Mesothelial cell of epicardium (in vitro differentiated cells): ENCODE measurements at places on chromosomes 5 and 9.

DNA sequence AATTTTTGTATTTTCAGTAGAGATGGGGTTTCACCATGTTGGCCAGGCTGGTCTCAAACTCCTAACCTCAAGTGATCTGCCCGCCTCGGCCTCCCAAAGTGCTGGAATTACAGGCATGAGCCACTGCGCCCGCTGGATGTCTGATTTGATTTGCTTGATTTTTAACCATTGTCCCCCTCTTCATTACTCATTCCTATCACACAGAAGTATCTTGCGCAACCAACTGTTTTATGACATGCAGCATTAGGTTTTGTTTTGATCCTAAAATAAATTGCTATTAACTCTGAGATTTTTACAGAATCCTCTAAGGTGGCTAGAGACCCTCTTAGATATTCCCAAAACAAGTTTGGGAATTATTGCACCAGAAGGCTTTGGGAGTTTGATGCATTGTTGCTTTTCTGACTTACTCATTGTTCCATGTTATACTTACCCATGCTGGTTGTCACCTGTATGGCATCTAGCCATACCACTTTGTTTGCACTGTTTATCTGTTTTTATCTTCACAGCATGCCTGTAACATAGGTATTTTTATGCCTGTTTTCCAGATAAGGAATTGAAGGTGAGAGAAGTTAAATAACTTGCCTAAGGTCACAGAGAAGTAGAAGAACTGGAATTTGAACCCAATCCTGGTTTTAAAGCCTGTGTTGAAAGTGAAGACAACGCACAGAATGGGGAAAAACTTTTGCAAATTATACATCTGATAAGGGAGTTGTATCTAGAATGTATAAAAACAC lies 35.9 kb upstream of the PWWP2A start:
- no peak overlapping the region for H3K27ac ChIP-seq
- DNase-seq, result no peak
- H3K27me3 ChIP-seq, result no peaks in the 10 kb centered on the region
- H3K4me3 ChIP-seq, result no peak overlapping the region

- no peak overlapping the region for H3K4me3 ChIP-seq
- H3K36me3 ChIP-seq, result no peaks in the 10 kb centered on the region
- DNase-seq, result no peak
- peaks cover 3% of the 10 kb centered on the region for H3K4me1 ChIP-seq
Observed at GRCh38 chr5:118888556-118888955, 99.8 kb downstream of the DTWD2 start.

DNA sequence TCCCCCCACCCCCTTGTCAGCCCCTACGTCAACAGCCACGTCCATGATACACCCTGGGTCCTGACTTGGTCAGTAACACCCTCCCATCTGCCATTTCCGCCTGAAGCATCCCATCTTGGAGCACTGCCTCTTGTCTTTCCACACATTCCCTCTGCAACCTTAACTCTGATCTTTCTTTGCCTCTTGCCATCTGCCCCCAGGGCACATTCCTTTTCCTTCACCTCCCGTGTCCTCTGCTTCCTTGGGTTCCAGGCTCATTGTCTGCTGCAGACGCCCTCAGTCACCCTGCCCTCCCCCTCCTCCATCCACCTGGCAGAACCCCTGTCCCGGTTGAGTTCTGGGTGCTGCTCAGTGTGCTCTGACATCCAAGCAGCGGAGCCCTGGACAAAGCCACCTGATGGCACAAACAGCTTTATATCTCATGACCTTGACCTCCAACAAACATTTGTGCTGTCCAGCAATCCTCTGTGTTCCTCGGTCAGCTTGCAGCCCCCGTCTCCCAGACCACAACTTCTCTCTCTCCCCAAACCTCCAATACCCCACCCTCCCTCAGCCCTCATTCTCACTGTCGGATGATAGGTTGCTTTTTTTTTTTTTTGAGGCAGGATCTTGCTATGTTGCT lies 97.7 kb upstream of the IER5L start:
- H3K27me3 ChIP-seq, result no peaks in the 10 kb centered on the region
- no peak overlapping the region for H3K4me3 ChIP-seq
- no peak overlapping the region for H3K27ac ChIP-seq
- no peak for DNase-seq
- no peaks in the 10 kb centered on the region for H3K36me3 ChIP-seq

DNA sequence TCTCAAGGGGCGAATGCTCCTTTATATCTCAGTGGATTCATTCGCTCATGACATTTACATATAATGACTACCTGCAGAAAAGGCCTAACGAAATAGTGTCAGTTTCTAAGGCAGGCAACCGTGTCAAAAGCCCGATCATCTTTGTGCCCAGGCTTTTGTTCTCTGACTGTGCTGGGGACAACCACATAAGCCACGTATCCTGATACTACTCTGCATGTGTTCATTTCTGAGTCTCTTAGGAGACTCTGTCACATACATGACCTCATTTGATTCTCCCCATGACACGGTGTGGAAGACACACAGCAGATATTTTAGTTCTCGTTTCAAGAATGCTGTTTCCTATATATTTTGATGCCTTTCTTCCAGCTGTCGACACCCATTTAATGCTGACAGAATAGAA lies 598.5 kb downstream of the BNC2 start:
- no peak for DNase-seq
- H3K27me3 ChIP-seq, result no peaks in the 10 kb centered on the region
- H3K36me3 ChIP-seq, result no peaks in the 10 kb centered on the region
- H3K4me1 ChIP-seq, result peaks cover 18% of the 10 kb centered on the region
- no peak overlapping the region for H3K4me3 ChIP-seq
- no peak overlapping the region for H3K27ac ChIP-seq

DNA sequence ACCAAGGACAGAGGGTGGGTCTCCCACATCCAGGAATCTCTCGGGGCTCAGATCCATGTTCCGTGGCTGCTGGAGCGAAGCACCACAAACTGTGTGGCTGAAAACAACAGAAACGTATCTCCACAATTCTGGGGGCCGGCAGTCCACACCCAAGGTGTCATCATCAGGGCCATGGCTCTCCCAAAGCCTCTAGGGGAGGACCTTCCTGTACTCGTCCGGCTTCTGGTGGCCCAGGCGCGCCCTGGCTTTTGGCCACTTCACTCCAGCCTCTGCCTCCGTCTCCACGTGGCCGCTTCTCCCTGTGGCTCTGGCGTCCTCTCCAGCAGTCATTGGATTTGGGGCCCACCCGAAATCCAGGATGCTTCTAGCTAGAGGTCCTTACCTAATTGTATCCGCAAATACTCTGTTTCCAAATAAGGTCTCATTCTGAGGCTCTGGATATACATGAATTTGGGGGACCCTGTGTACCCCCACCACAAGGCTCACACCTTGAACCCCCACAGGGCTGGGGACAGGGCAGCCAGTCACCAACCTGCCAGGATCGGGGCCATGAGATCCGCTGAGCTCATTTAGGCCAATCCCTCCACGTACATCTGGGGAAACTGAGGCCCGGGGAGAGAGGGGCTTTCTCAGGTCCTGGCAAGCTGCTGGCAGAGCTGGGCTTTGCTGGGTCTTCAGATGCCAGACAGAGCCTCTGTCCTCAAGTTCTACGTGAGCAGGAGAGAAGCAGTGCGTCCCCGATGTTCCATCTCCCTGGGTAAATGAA lies 158.2 kb downstream of the OLFM1 start:
- DNase-seq, result no peak
- H3K4me1 ChIP-seq, result peaks cover 4% of the 10 kb centered on the region
- no peaks in the 10 kb centered on the region for H3K36me3 ChIP-seq

GRCh38 chr5:136620016-136620419 lies 254.7 kb upstream of the TRPC7 start:
- no peak overlapping the region for H3K27ac ChIP-seq
- DNase-seq, result no peak
- peaks cover 9% of the 10 kb centered on the region for H3K4me1 ChIP-seq
- no peaks in the 10 kb centered on the region for H3K36me3 ChIP-seq

- peaks cover 12% of the 10 kb centered on the region for H3K4me1 ChIP-seq
- DNase-seq, result no peak
- H3K4me3 ChIP-seq, result no peak overlapping the region
- H3K27ac ChIP-seq, result no peak overlapping the region
- peaks cover 33% of the 10 kb centered on the region for H3K36me3 ChIP-seq
Observed at GRCh38 chr5:110270-110888, 18.4 kb downstream of the PLEKHG4B start.

GRCh38 chr5:177357459-177358351 lies at the start of gene RGS14:
Gene RGS14 (plus strand): TSS chr5:177357924. CDS start chr5:177358025, 101 bp downstream.
- peaks cover 32% of the 10 kb centered on the region for H3K27me3 ChIP-seq
- no peak for DNase-seq
- H3K4me1 ChIP-seq, result peaks cover 6% of the 10 kb centered on the region
- no peak within 1 kb of the TSS for H3K4me3 ChIP-seq
- H3K27ac ChIP-seq, result no peak within 1 kb of the TSS
- no peaks in the 10 kb centered on the region for H3K36me3 ChIP-seq

- H3K4me3 ChIP-seq, result no peak overlapping the region
- H3K27me3 ChIP-seq, result no peaks in the 10 kb centered on the region
- peaks cover 2% of the 10 kb centered on the region for H3K36me3 ChIP-seq
- DNase-seq, result no peak
Observed at GRCh38 chr5:135332519-135333150, 66.4 kb downstream of the MACROH2A1 start.

GRCh38 chr5:139061856-139062255 lies 136.3 kb downstream of the SIL1 start:
- no peak for DNase-seq
- no peaks in the 10 kb centered on the region for H3K27me3 ChIP-seq
- peaks cover 33% of the 10 kb centered on the region for H3K4me1 ChIP-seq
- H3K27ac ChIP-seq, result peak overlapping the region; percentile 92

GRCh38 chr5:612498-613424 lies 621 bp downstream of the CEP72 start:
- H3K27ac ChIP-seq, result peak overlapping the region; percentile 89
- DNase-seq, result peak; percentile 51
- H3K27me3 ChIP-seq, result peaks cover 2% of the 10 kb centered on the region
- H3K4me3 ChIP-seq, result peak overlapping the region; percentile 91
- peaks cover 25% of the 10 kb centered on the region for H3K36me3 ChIP-seq

GRCh38 chr5:170296935-170297588 lies 515 bp downstream of the LCP2 start:
- H3K36me3 ChIP-seq, result no peaks in the 10 kb centered on the region
- no peaks in the 10 kb centered on the region for H3K4me1 ChIP-seq
- no peak overlapping the region for H3K4me3 ChIP-seq
- no peak overlapping the region for H3K27ac ChIP-seq
- no peak for DNase-seq

DNA sequence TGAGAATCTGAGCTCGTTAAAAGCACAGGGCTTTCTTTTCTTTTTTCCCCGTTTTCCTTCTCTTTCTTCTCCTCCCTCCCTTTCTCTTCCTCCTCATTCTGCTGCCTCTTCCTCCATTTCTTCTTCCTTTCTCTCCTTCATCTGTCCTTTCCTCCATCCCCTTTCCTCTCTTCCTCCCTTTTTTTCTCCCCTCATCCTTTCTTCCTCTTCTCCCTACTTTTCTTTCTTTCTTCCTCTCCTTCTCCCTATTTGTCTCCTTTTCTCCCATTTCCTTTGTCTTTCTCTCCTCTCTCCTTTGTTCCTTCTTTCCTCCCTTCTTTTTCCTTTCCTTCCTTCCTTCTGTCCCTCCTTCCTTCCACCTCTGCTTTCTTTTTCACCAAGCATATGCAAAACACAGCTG lies 649.4 kb downstream of the IRX1 start:
- no peak overlapping the region for H3K4me3 ChIP-seq
- peaks cover 9% of the 10 kb centered on the region for H3K4me1 ChIP-seq
- H3K27ac ChIP-seq, result no peak overlapping the region
- H3K27me3 ChIP-seq, result peaks cover 13% of the 10 kb centered on the region

DNA sequence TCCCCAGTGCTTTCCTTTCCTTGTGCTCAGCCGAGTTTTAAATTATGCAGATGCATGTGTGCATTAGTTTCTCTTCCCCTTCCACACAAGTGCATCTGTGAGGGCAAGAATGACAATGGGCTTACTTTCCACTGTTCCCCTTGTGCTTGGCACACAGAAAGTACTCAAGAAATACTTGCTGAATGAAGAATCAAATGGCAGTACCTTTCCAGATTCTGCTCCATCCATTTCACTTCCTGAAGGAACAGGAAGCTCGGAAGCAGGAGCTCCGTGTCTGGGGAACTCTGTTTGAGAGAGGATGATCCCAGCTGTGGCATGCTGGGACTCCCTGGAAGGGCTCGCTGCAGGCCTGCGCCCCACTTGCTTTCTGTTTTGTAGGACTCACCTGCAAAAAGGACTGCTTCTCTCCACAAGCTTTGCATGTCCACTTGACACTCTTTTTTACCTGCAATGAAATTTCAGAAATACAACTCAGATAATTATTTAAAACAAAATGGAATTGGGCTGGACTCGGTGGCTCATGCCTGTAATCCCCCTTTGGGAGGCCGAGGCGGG lies 5.5 kb downstream of the MRNIP start:
- H3K4me3 ChIP-seq, result no peak overlapping the region
- DNase-seq, result no peak
- H3K27me3 ChIP-seq, result no peaks in the 10 kb centered on the region
- H3K27ac ChIP-seq, result no peak overlapping the region

DNA sequence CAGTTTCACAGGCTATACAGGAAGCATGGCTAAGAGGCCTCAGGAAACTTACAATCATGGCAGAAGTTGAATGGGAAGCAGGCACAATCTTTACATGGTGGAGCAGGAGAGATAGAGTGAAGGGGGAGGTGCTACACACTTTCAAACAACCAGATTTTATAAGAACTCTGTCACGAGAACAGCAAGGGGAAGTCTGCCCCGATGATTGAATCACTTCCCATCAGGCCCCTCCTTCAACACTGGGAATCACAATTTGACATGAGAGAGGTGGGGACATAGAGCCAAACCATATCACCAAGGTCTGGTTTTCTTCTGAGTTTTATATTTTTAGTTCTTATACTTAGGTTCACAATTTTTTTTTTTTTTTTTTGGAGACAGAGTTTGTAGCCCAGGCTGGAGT lies 16.1 kb downstream of the ZCCHC9 start:
- no peaks in the 10 kb centered on the region for H3K27me3 ChIP-seq
- peaks cover 16% of the 10 kb centered on the region for H3K36me3 ChIP-seq
- no peak overlapping the region for H3K4me3 ChIP-seq
- no peaks in the 10 kb centered on the region for H3K4me1 ChIP-seq
